ENCODE measurements at places on chromosomes 2 and 18.

GRCh38 chr2:9808334-9809063 is 34.8 kb upstream of the TAF1B start:
- no peak for DNase-seq

DNA sequence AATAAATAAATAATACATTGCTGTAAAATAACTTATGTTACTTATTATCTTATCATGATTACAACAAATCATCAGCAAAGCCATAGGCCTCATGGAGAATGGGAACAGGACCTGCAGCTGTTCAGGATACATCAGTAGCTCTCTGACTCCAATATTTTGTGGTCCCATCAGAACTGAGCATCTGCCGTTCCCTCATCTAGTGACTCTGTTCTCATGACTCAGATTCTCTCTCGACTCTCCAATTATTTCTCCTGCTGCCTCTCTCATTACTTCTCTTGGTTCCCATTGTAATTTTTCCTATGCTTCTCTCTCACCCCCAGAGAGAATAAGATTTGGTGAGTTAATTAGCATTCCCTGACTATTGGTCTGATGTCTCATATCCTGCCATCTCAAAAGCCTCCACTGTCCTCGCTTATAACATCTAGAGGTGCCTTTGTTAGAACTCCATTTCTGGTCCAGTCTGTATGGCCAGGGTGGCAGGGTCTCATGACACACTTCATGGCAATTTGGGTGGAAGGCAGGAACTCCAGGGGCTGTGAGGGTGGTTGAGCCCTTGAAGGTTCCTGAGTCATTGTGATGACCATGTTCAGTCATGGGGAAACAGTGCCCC is 78.0 kb upstream of the TANC1 start:
- DNase-seq: no peak

DNA sequence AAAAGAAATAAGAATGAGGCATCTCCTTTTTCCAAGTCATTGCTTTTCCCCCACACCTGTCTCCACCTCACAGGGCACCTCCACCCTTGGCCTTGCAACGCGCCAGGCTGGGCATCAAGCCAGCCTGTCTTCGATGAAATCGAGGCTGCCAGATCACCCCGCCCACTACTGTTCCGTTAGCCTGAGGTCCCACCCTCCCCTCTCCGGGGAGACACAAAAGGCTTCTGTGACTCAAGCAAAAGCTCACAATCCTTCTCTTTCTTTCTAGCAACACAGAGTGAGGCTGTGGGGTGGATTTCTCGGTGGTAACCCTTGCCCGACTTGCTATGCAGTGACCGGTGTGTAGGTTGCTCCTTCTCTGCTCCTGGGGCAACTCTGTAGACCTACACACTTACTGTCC is 9.9 kb downstream of the TNP1 start:
- no peak for DNase-seq

- DNase-seq: no peak
These were observed 18.6 kb upstream of the AP1S3 start for GRCh38 chr2:223856021-223856420.

GRCh38 chr2:187250137-187250536 is 197.9 kb downstream of the CALCRL start:
- DNase-seq: no peak

DNA sequence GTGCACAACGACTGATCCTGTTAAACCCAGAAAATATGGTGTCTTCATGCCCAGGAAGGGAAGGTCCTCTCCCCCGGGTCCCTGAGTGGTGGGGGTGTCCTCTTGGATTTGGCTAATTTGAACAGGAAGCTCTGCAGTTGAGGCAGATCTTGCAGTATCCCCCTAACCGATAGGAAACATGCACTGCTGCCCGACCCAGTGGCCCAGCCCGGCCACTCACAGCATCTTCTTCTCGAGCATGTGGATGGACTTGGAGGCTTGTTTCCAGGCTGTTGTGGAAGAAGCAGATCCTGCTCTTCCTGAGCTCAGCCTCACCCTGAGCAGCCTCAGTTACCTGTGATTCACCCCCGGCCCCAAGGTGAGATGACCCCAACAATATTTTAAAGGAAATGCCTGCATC is 46.4 kb upstream of the ASB1 start:
- DNase-seq: no peak

GRCh38 chr2:237816531-237816930 is 18.0 kb downstream of the RBM44 start:
- no peak for DNase-seq

DNA sequence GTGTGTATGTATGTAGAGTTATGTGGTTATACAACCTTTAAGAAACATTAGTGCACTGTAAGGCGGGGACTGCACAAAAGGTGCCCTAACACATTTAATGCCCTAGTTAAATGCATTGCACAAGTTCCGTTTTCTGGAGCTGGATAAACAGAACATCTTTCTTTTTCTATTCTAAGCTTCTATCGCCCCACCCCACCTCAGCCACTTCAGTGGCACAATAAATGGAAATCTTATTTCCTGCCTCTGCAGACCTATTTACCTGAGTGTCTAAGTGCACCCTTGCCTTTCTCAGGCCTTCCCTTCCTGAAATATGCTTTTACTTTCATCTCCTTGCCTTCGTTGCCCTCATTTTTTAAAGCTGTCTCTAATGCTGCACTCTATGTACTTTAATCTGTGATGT is 123.5 kb downstream of the TANC1 start:
- no peak for DNase-seq

- DNase-seq: no peak
These were observed 324.8 kb downstream of the ALK start for GRCh38 chr2:29596584-29596983.

DNA sequence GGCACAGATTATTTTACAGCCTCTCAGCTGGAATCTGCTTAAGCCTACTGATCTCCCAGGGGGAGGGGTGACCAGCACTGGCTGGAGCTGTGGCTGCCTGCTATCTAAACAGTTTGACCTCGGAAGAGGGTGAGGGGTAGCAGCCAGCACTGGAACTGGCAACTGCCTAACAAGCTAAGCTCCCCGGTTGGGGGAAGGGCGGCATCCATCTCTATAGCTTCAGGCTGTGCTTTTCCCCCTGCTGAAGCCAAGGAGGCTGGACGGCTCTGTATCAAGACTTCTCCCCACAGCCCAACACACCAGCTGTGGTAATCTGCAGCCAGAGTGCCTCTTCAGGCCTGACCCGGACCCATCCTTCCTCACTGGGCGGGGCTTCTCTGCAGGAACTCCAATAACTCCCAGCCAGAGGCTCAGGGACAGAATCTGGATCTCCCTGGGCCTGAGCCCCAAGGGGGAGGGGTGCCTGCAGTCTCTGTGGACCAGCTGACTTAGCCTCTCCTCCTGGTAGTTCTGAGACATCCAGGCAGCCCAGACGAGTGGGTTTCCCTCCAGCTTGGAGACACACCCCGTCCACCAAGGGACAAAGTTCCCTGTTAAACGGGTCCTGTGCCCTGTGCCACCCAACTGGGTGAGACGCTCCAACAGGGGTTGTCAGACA is 560.2 kb downstream of the LRP1B start:
- no peak for DNase-seq

DNA sequence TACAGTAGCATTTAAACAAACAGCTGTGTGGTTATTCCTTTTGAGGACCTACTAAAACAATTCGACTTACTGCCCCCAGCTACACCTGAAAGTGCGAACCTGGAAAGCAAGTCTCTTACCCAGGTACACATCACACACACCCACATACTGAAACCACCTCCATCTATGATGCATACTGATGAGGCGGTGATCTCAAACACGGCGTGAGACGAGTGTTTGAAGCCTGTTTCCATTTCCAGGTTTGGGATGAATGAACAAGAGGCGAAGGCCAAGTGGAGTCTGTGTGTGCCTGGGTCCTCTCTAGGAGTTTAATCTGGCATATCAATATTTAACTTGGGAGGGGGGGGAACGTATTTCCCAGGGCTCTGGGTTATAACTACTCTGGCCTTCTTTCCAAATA is 1.6 kb downstream of the TMEM185B start:
- DNase-seq: no peak

DNA sequence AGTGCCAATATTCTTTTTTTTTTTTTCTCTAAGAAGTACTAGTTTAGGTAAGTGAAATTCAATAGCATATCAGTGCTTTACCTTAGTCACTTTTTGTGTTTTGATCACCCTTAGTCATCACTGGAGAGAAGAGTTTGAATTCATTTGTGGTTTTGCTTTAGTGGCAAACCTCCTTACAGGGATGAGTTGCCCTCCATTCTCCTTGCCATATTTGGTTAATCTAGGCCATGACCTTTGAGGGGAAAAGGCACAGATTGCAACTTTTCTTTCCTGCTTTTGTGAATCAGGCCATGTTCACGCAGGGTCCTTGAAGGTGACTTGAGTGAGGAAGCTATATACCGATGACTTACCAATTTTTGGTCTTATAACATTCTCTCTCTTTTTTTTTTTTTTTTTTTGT is 34.4 kb downstream of the PLEKHA3 start:
- no peak for DNase-seq

DNA sequence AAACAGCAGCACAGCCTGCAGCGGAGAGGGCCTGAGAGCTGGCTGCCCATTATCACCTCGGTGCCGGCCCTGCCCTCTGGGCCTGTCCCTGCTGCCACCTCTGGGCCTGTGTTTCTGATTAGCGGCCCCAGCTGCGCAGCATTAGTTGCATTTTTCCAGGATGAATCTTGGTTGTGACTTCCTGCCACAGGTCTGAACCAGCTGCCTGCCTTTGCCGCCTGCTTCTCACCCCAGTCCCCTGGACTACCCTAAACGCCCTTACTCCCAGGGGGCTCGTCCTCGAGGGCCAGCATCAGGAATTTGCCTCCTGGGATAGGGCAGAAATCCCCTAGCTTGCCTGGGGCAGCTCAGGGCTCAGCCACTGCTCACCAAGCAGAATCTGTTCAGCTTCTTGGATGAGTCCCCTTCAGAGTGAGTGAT is 342.8 kb downstream of the DYSF start:
- no peak for DNase-seq

- DNase-seq: no peak
These were observed 56.5 kb downstream of the SLC4A5 start for GRCh38 chr2:74286725-74287124.

- DNase-seq: no peak
These were observed 58.7 kb downstream of the IL1RL2 start for GRCh38 chr2:102245266-102246151.

DNA sequence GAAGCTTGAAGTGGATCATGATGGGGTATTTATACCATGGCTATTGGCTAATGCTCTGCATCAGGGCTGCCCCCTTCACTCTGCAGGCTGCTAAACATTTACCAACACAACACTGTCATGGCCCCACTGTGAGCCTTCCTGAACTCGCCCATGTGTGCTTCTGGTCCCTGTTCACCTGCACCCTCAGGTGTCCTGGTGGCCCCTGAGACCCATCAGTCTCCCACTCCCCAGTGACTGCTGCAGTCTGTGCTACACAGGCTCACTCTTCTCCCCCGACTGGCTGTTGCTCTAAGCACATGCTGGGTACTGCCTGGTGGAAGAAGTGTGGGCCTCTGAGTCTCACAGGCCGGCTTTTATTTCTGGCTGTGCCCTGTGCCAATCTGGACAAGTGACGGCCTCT is 183.0 kb upstream of the HS6ST1 start:
- DNase-seq: no peak

DNA sequence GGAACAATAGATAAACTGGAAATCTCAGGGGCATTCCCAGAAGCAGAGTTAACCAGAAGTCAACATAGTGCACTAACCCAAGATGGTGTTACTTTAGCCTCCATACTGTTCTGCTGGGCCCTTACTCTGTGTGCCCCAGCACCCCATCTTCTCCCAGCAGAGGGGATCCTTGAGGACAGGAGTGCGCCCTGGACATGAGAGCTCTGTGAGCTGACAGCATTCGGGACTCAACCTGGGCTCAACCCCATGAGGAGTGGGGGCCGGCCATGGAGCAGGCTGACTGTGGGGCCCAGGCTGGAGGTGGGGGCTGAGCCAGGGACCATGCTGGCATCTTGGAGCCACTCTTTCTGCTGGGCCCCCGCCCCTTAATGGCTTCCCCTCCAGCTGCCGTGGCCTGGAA is 156.3 kb upstream of the HS6ST1 start:
- no peak for DNase-seq

DNA sequence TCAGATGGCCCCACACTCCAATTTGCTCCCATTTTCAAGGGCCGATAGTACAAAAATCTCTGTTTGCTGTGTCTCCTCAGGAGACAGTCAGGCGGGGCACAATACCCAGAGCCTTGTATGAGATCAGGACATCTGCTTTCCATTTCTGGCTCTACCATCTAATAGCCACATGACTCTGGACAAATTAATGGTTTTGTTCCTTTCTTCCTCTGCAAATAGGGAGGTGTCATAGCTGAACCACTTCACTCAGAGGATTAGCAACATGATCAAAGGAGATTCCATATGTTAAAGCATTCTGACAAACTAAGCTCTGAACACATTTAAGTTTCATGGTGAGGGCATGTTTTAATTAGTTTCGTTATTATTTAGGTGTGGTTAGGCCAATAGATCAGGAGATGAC is 602.1 kb upstream of the SYT4 start:
- no peak for DNase-seq

DNA sequence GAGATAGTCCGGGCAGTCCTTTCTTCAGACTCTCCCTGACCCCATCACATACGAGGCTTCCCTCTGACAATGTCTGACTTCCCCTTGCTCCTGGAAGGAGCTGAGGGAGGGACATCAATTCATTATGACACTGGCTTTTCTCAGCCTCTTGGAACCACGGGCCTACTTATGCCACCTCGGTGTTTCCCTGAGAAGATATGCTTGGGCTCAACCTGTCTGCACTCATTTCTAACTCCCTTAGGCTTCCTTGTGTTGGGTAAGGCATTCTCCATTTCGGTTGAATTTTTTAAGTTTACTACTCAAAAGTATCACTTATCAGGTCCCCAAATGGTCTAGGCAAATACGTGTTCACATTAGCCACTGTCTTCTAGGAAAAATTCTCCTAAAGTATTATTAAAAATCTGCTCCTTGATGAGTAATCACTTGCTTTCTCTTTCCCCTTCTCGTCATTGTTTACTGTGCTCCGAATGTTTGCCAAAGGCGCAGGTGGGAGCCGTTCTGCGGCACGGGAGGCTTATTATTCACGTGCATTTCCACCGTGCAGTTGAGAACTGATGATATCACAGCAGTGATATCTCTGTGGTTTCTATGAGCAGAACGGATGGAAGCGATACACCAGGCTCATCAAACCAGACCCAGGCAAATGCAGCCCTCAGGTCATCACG is 33.1 kb downstream of the ARL4C start:
- peak; percentile 30 for DNase-seq

- DNase-seq: no peak
These were observed 319.2 kb downstream of the LRATD1 start for GRCh38 chr2:14951569-14952285.

GRCh38 chr2:79292239-79292957 is 132.8 kb upstream of the REG3A start:
- no peak for DNase-seq

DNA sequence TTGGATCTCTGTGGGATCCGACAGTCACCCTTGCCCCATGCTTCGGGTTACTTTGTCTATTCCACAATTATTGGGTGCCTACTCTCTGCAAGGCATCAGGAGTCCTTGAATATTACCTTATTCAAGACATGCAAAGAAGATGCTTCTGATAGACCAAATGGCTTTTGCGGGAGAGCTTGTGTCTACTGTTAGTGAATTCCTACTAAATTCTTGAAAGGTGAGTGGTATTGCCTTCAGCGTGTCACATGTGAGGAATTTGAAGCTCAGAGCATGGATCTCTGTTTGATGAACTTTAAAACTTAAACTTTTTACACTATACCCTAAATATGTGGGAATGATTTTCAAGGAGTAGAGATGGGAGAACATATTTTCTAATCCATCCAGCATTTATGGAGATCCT is 184.4 kb downstream of the LTBP1 start:
- DNase-seq: no peak
